ENCODE measurements at places on chromosomes 3 and 15.

- no peak for DNase-seq
Measured at GRCh38 chr15:22846073-22846472, 7.6 kb downstream of the NIPA2 start.

GRCh38 chr15:73386238-73386637 lies 17.5 kb upstream of the HCN4 start:
- DNase-seq = no peak

DNA sequence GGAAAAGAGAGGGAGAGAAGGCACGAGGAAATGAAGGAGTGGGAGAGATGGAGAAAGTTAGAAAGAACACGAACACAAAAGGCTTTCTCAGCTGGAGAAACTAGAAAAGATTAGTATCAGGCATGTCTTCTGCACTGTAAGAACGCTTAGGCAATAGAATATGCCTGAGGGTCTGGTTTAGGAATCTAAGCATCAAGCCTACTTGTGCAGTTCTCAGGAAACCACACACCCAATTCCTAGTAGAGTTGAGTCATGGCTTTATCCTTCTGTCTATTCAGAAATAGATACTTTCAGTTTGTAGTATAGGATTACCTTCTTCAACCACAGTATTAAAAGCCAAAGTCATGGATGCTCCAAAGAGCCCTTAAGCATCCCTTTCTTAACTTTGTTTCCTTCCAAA lies 969.4 kb downstream of the NTRK3 start:
- no peak for DNase-seq

DNA sequence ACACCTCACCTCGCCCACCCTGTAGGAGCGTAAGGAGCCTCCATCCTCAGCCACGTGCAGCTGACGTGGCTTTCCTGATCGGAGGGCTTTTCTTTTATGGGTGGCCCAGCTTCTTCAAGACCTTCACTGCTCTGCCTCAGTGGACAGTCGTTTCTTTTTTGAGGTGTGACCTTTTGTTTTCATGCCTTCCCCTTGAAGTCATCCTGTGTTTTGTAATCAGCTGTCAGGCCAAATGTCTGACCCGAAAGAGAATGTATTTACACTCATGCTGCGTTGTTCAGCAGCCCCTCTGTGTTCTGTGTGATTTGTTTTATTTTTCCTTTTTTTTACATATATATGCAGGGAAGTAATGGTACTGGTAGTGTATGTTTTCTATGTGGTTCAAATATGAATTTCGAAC lies 41.8 kb downstream of the CCK start:
- no peak for DNase-seq

- DNase-seq = no peak
Measured at GRCh38 chr3:104132566-104133403, 1233.9 kb upstream of the ALCAM start.

GRCh38 chr3:12363397-12364195 lies 74.7 kb downstream of the PPARG start:
- no peak for DNase-seq

- peak; percentile 18 for DNase-seq
Measured at GRCh38 chr15:41558400-41559238, at the start of gene TYRO3. TYRO3 (plus strand) TSS chr15:41559212; CDS start chr15:41559258, 46 bp downstream.

- DNase-seq = no peak
Measured at GRCh38 chr3:156761713-156762451, 64.3 kb upstream of the LEKR1 start.

DNA sequence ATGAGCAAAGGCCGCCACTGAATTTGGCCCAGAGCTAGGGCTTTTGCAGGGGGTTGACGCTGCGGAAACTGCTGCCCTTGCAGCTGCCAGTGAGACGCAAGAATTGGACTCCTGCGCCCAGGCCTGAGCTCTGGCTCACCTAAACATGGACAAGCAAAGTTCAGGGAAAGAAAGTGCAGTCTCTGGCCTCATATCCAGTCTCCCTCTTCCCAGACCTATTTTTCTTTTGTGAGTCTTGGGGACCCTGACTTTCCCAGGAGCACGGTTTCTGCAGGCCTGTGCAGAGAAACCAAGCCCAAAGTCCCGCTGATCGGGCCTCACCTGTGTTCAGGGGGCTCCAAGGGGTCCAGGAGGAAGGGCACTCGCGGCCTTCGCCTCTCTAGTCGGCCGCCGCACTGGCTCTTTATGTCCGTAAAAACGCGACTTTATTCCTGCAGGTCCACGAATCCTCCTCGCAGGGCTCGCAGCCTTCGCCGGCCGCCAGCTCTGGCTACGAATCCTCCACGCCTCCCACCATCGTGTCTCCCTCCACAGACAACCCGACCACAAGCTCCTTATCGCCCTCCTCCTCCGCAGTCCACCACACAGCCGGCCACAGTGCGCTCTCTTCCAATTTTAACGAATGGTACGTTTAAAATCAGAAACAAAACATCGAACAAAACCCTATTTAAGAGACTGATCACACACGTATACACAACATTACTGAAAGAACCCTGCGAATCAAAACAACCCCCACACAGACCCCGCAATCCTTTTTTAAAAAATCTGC lies 3.9 kb downstream of the ZIC1 start:
- DNase-seq = no peak

DNA sequence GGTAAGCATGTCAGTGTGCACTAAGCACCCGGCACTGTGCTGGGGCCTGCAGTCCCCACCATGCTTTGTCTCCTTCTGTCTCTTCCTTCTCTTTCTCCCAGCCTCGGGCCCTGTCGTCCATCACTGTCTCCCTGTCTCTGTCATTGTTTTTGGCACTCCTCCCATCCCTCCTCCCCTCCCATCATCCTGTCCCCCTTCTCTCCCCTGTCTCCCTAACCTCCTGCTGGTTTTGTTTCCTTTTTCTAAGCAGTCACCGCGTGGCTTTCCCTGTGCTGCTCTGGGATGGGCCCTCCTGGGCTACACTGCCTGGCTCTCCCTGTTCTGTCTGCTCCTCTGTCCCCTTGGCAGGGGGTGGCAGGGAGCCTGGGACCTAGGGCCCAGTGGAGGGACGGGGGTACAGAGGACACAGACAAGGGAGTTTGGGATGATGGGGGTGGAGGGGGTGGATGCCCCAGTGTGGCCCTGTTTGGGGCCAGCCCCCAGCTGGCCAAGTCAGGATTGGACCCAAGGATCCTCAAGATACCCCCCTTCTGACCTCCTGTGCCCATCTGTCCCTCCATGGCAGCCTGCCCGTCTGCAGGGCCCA lies 5.7 kb downstream of the CHST13 start:
- no peak for DNase-seq

DNA sequence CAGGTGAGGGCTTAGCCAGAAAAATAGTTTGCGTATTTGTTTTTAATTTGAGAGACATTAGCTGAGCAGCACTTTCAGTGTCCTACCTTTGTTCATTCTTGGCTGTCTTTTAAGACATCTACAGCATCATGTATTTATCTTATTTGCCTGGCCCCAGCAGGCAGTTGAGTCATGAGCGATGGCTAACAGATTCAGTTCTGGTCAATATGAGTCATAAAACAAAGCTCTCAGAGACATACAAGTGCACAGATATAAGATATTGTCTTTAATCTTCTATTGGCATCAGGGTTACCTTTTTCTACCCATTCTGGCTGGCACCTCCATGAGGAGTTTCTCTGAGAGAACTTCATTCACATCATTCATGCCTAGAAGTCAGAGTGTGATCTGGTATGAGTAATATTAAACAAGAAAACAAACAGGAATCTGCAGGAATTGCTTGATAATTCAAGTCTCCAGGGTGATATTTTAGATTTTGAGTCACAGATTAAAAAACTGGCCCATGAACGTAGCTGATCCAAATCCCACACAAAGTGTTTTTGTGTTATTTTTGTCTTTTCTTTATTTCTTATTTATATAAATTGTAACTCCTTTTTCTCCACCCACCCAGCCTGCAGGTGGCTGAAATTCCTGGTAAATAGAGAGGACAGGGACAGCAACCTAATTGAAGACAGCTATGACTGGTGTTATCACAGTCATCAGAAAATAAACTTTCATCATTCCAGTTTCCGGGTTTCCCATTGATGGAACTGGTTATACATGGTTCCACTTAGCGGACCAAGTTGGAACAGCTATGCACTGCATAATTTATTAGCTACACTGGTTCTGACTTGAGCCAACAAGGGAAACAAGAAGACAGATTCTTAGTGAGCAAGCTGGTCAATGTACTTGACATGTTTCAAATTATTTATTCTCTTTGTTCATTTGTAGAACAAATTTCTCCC lies 47.3 kb downstream of the PLSCR2 start:
- DNase-seq = no peak

DNA sequence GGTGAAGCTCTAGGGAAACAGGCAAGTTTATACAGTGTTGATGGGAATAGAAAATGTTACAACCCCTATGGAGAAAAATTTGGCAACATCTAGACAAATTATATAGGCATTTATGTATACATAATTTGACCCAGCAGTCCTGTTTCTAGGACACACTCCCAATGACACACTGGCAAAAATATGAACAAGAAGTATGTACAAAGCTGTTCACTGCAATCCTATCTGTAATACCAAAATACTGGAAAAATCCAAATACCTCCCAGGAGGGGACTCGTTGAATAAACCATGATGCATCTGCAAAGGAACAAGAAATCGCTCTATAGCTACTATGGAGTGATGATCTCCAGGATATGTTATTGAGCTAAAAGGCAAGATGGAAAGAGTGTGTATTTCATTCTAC lies 8.5 kb downstream of the BFSP2 start:
- no peak for DNase-seq

Measured in NCI-H1092 treated with DMSO at 0.1 percent for 48 hours (cell line).